ENCODE measurements at places on chromosomes 3 and 15. TPM values are rescaled to one million over a fixed set of nuclear protein-coding genes. Genes with fewer than 3 reads are reported as not detected.

PARP9 gene
- total RNA-seq: 7.0 TPM

GXYLT2 gene
- 2.1 TPM for total RNA-seq

PLA2G4E gene
- not detected for total RNA-seq

SLC28A1 gene
- not detected for total RNA-seq

XIRP1 gene
- total RNA-seq: not detected

IL17RE gene
- total RNA-seq: not detected

Data from Caki2 (cell line).